ENCODE measurements at places on chromosomes 2 and 18.

DNA sequence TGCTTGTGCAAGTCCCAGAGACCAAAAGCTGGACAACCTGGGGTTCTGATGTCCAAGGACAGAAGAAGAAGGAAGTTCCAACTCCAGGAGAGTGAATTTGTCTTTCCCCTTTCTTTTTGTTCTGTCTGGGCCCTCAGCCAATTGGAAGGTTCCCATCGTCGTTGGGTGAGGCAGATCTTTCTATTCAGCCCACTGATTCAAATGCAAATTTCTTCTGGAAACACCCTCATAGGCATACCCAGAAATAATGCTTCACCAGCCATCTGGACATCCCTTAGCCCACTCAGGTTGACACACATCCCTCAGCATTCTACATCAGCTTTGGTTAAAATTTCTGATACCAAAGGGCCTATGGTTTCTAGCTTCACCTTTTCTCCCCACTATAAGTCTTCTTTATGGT lies 156.5 kb downstream of the SP3 start:
- no peak for DNase-seq

- DNase-seq: no peak
These were observed 1089.3 kb downstream of the SUCLG1 start for GRCh38 chr2:83369601-83370418.

- DNase-seq: no peak
These were observed 37.1 kb downstream of the MEMO1 start for GRCh38 chr2:31973665-31974064.

DNA sequence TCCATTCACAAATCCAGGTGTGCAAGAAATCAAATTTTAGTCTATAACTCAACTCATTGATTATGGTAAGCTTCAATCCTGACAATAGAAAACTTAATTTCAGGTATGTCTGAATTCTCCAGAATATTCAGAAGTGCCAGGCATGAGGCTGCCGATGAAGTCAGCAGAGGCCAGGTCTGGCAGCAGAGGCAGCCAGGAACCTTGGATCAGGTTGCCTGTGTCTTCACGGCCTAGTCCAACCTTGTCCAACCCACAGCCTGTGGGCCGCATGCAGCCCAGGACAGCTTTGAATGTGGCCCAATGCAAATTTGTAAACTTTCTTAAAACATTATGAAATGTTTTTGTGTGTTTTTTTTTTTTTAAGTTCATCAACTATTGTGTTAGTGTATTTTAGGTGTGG lies 46.9 kb upstream of the ASPRV1 start:
- no peak for DNase-seq

DNA sequence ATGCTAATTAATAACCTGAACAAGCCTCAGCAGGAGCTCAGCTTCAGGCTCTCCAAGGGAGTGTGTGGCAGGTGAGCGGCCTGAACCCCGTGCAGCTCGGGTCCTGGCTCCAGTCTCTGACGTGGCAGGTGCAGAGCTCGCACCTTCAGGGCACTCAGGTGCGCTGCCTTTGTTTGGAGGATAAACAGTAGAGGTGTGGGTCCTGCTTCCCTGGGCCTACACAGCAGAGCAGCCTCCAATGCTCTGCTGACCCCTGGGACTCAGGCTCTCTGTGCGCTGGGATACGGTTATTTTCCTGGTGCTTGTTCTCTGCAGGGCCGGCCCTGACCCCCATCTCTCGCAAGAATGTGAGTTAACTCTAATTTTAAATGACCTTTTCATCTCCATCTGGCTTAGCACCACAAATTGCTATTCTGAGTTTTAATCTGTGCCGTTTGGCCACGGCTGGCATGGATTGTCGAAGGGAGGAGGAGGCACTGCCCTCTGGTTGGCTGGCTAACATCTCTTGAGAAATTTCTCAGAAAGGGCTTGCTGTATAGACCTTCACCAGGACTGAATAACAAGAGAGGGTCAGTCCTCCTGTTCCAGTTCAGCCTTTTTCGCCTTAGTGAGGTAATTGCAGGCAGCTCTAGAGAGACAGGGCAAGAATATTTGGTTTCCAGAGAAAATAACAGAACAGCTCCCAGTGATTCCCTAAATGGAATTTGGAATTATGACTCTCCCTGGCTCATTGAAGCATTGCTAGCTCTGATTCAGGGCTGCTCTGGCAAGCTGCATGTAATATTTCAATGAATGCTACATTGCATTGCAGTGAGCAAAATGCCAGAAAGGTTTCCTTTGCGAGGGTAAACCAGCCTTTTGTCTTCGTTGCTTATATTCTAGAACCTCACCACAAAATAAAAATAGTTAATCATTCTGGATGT lies 161.8 kb downstream of the DCDC2C start:
- no peak for DNase-seq

DNA sequence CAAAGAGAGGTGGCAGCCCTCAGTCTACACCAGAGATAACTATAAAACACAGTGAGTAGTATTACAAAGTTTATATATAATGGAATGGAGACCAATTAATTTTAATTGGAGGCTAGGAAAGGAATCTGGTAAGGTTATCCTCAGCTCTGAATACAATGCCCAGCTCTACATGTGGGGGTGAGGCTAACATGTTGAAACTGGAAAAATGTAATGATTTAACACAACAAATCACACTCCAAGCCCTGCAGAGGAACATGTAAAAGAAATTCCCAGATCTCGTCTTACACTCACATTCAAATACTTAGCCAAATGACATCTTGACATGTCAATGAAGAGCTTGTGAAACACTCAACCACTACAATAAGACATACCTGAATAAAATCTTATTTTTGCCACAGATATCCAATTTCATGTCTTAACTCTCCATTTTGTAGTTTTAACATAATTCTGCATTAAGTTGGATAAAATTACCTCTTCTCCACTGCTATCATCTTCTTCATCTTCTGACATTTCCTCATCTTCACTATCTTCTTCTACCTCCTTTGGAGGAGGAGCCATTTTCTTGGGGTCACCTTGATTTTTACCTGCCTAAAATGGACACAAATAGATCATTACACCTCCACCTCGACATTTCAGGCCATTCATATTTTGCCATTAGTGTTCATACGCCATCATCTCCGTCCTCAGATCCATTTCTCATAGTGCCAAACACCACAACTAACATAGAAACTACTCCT lies 1.4 kb downstream of the NCL start:
- DNase-seq: no peak

- DNase-seq: no peak
These were observed 49.0 kb downstream of the CERKL start for GRCh38 chr2:181607629-181608590.

DNA sequence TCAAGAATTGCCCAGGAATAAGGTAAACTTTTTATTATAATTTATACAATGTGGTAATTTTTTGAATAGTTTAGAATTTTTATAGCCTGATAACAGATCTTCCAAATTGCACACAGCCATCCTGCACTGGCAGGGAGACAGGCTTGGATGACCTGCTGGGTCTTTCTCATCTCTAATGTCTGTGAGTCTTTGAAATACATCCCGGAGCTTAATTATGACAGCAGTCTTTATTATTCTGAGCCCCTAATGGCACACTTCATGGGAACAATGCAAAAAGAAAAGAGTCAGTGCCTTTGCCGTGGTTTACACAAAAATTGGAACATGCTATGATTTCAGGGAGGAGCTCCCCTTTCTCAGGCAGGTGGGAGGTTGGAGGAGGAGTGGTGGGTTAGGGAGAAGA lies 71.0 kb downstream of the TMEM182 start:
- DNase-seq: no peak

DNA sequence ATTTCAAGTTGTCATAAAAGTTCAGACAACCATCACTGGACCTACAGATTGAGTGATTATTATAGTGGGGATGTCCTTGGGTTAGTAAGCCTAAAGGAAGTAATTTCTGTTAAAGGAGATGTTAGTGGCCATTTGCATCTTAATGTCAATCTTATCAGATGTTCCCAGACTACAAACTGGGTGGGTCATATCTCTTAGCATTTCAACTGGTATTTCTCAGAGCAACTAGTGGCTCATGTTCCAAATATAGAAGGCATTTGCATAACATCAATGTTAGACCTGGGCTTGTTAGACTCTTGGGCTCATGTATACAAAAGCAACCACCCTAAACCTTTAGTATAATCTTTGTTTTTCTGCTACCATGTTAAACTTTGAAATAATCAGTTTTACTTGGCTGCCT lies 17.9 kb downstream of the PLEKHA3 start:
- no peak for DNase-seq

- no peak for DNase-seq
These were observed 314.2 kb downstream of the PID1 start for GRCh38 chr2:228956701-228957474.

DNA sequence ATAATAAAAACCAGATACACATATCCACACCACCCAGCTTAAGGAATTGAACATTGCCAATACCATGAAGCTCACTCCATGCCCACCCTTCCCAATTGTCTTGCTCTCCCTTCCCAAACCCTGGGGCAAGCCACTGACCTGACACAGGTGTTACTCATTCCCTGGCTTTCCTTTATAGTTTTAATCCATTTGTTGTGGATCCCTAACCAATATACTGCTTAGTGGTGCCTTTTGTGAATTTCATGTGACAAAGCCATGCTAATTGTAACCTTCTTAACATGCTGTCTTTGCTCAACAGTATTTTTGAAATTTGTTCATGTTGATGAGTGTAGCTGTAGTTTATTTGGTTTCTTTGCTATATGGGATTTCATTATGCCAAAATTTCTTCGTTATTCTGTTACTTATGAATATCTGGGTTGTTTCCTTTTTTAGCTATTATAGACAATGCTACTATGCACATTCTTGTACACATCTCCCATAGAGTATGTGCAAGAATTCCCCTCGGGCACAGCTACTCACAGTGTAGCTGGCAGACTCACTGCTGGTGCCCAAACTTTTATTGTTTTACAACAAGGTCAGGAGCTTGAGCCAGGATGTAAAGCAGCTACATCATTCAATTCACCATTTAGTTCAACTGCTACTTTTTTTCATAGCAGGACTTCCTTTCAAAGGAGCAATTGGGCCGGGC lies 90.8 kb upstream of the ATL2 start:
- no peak for DNase-seq

DNA sequence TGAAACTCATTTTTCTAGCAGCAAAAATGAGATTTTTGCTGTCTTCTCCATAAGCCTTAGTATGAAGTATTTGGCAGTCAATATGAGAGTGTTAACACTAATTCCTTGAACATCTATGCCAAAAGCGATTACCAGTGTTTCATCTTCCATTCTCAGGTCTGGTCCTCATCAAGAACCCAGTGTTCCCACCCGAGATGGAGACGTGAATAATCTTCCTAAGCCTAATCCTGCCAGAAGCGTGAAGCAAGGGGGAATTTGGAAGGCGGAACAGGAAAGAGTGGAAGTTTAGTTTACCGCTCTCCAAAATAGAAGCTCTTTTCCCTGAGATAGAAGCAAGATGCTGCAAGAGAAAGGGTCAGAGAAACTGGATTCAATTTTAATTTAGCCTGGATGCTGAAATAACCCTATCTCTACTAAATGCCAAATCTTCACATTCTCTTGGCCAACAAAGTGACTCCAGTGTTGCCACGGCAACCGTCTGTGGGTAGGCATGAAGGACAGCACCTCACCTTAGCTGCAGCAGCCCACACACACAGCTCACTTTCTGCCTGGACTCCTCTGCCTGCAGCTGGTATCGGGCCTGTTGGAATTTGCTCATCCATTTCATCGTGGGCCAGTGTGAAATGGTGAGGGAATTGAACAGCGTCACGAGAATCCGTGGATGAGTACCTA lies 711.1 kb downstream of the CBLN2 start:
- no peak for DNase-seq

- DNase-seq: peak; percentile 27
These were observed 2.5 kb downstream of the KCNF1 start for GRCh38 chr2:10914272-10914693.

GRCh38 chr2:40192864-40193669 lies 258.8 kb downstream of the SLC8A1 start:
- DNase-seq: no peak

DNA sequence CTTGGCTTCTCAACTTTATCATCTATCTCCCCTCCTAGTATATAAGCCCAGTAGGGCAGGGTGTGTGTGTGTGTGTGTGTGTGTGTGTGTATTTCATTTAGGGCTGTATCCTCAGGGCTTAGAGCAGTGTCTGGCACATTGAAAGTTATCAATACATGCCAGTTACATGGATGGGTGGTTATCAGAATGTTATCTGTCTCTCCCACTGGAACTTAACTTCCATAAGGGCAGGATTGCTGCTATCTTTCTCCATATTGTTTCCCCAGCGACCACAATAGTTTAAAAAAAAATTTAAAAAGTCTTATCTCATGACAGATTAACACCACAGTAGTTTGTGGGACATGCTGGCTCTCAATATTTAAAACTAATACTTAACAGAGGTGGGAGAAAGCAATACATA lies 488.9 kb downstream of the PLCL1 start:
- no peak for DNase-seq

GRCh38 chr2:202165945-202166344 lies 72.5 kb downstream of the SUMO1 start:
- peak; percentile 21 for DNase-seq

GRCh38 chr2:180823546-180824141 lies 156.8 kb upstream of the UBE2E3 start:
- peak; percentile 24 for DNase-seq

- no peak for DNase-seq
These were observed 36.0 kb downstream of the GALNT3 start for GRCh38 chr2:165757906-165758675.

- DNase-seq: no peak
These were observed 131.9 kb upstream of the ID2 start for GRCh38 chr2:8549942-8550341.

GRCh38 chr2:69299772-69300516 lies 87.1 kb downstream of the GFPT1 start:
- DNase-seq: no peak

- DNase-seq: no peak
These were observed 8.2 kb upstream of the FAM98A start for GRCh38 chr2:33607251-33607721.

DNA sequence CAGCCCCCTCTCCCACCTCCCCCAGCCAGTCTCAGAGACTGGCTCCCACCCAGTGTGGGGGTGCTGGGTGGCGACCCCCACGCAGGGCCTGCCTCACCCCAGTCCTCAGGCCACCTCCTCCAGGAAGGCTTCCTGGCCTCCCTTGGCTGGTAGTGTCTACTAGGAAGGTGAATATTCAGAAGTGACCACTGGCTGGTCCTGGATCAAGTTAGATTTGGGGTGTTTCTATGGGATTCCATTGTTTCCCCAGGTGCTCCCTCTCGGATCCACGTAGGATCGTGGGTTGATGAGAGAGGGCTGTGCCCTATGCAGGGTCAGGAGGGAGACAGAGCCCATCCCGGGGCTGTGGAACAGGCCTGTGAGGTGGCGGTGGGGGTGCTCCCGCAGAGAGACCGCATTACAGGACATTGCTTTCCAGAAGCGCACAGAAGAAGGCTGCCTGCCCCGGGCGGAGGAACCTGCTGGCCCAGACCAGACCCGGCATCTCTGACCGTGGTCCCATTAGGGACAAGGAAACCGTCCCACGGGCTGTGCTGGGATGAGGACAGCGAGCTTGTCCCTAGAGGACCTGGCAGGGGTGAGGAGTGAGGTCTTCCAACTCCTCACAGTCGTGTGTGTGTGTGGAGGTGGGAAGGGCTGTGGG lies 3.3 kb downstream of the PDCD1 start:
- no peak for DNase-seq

DNA sequence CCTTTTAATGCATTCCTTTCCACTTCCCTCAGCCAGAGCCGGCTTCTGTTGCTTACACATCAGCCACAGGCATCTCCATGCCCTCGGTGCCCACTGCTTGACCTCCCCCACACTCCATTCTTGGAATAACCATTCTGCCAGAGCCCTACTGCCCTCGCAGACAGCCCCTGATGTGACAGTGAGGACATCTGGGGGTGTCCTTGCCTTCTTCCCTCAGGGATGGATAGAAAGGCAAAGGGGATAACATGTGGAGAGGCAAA lies 6.4 kb upstream of the NPPC start:
- DNase-seq: no peak

Measured in AG08395 (cell line).